ENCODE measurements at places on chromosomes 12 and 14.

DNA sequence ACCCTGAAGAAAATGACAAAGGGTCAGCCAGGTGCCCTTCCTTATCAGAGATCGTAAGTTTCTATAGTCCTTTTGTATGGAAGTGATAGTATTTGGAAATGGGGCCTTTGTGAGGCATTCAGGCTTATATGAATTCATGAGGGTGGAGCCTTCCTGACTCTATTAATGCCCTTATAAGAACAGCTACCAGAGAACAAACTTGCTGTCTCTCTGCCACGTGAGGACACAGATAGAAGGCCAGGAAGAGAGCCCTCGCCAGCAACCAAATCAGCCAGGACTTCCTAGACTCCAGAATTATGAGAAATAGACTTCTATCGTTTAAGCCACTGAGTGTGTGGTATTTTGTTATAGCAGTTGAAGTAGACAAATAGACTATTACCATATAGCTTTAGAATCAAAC, 36.7 kb downstream of the TRMT5 start:
- no peak for DNase-seq

- DNase-seq, result peak; percentile 29
Observed at GRCh38 chr14:50521912-50522341, 10.4 kb downstream of the MAP4K5 start.

DNA sequence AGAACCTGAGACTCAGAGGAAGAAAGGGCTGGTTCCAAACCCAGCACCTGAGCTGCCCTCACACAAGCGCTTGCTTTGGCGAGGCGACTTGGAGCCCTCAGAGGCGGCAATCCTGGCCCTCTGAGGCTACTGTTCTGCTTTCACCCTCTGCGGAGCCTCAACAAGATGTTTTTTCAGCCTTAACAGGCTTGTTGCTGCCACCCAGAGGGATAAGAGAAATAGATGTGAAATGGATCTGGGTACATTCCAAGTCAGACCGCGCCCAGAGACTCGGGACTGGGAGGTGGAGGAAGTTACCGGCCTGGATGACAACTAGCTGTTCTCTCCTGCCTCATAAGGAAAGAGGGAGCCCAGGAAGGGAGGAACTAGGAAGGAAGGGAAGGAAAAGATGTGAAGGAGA, 89.6 kb downstream of the TTC7B start:
- peak; percentile 73 for DNase-seq

GRCh38 chr12:88764781-88765480, 184.7 kb upstream of the KITLG start:
- no peak for DNase-seq

- peak; percentile 86 for DNase-seq
Observed at GRCh38 chr14:70770490-70770889, 38.8 kb downstream of the MAP3K9 start.

DNA sequence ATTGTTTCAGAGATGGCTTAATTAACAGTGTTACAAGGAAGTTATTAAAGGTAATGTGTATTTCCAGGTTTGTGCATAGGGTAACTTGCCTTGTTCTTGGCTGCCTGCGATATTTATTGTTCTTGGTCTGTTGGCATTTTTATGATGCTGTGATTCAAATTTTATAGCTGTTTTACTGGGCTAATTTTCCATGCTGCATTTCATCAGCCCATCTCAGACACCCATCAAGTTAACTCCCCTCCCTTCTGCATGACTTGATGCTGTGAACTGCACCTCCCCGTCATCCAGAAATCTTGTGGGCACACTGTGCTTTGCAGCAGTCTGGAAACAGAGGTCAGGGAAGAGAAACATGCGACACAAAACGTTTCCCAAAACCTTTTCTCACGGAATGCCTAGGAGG, 1049.2 kb downstream of the AACS start:
- no peak for DNase-seq

GRCh38 chr12:51833448-51834227, 14.9 kb downstream of the FIGNL2 start:
- DNase-seq, result no peak

DNA sequence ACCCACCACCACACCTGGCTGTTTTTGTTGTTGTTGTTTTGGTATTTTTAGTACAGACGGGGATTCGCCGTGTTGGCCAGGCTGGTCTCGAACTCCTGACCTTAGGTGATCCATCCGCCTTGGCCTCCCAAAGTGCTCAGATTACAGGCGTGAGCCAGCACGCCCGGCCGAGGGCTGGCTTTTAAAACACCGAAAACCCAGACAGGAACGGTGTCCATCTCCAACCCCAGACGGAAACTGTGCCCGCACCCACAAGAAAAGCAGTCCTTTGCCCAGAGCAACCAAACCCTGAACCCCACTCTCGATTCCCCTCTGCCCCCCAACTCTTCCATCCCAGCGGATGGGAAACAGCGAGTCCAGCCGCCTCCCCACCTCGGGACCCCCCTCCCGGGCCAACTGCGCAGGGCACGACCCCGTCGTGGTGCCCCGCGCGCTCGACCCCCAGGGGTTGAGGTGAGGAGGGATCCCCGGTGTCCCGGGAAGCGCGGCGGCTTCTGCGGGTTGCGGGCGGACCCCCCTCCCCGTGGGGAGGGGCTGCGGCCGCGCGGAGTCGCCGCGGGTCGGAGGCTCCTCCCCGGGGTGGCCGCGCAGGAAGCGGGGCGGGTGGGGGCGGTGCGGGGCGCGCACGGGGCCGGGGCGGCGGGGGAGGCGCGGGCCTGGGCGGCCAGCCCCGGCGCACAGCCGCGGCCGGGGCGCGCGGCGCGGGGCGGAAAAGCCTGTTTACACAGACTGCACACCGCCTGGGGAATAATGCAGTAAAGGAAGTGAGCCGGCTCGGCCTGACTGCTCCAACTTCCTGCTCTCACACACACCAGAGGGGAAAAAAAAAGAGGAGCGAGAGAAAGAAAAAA, at the start of gene ELK3:
Gene ELK3, plus strand, starts transcription at position 651 of the 851 bp plus-strand sequence.
- DNase-seq, result peak; percentile 74

DNA sequence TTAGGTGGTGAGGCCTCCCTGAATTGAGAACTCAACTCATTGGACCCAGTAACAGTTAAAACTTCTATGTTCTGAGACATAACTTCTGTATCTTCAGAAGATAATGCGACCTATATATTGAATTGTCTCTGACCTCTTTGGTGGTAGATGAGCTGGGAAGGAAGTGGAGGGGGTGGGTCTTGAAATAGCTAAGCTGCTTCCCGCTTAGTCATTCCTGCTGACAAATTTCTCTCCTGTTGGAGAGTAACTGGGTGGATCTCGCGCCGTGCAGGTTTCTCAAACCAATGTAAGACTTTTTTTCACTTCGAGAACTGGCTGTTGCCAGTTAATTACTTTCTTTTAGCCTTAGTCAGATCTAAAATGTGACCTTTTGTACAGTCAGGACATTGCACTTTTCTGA, 100.8 kb downstream of the PPHLN1 start:
- peak; percentile 74 for DNase-seq

GRCh38 chr14:79111987-79112501, 941.9 kb downstream of the NRXN3 start:
- no peak for DNase-seq

DNA sequence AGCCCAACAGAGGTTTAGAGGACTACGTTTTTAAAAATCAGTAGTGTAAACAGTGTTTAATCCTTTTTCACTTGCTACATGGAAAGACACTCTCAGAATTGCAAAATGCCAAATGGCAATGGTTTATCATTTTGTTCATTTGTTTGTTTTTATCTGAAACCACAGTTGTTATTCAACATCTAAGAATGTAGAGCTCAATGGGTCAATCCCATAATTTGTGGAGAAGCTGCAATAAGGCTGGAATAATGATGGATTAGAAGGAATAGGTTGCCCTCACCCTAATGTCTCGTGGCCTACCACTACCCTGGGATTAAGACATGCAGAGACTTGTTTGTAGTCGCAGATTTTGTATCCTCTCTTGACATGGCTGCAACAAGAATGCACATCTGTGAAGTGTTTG, 115.7 kb downstream of the LLPH start:
- peak; percentile 50 for DNase-seq

GRCh38 chr14:92582706-92583452, 69.3 kb downstream of the RIN3 start:
- no peak for DNase-seq

DNA sequence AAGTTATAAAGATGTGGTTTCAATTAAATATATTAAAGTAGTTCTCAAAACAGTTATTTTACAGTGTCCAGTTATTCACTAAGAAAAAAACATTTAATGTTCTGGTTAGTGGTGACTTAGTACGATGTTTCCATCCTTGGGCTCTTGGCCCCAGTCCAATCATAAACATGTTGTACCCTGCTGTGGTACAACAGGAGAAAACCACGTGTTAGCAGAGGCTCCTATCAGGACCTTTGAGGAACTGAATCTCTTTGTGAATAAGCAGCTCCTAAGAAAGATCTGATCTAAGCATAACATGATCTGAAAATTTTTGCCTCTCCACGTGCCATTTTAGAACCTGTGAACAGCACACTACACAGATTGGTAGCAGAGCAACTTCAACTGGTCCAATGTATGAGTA, 234.0 kb downstream of the SYT1 start:
- no peak for DNase-seq

GRCh38 chr12:75488553-75488952, 8.0 kb downstream of the GLIPR1 start:
- peak; percentile 46 for DNase-seq

- DNase-seq, result no peak
Observed at GRCh38 chr12:125114365-125115141, 49.3 kb downstream of the AACS start.

- DNase-seq, result peak; percentile 44
Observed at GRCh38 chr14:95431199-95432143, 85.0 kb downstream of the SYNE3 start.

- DNase-seq, result no peak
Observed at GRCh38 chr12:72075891-72076557, 137.4 kb downstream of the TPH2 start.

- DNase-seq, result no peak
Observed at GRCh38 chr12:121162384-121162783, 29.7 kb downstream of the P2RX7 start.

- DNase-seq, result peak; percentile 21
Observed at GRCh38 chr12:87054226-87054625, 798.0 kb upstream of the MGAT4C start.

GRCh38 chr12:65918021-65918420, 93.7 kb downstream of the HMGA2 start:
- no peak for DNase-seq

- DNase-seq, result no peak
Observed at GRCh38 chr12:127654383-127654985, 612.5 kb upstream of the TMEM132C start.

GRCh38 chr12:93094988-93095737, 166.1 kb upstream of the EEA1 start:
- DNase-seq, result no peak

GRCh38 chr12:91373086-91373485, 190.5 kb upstream of the DCN start:
- no peak for DNase-seq

- DNase-seq, result no peak
Observed at GRCh38 chr12:91272461-91273063, 89.9 kb upstream of the DCN start.

DNA sequence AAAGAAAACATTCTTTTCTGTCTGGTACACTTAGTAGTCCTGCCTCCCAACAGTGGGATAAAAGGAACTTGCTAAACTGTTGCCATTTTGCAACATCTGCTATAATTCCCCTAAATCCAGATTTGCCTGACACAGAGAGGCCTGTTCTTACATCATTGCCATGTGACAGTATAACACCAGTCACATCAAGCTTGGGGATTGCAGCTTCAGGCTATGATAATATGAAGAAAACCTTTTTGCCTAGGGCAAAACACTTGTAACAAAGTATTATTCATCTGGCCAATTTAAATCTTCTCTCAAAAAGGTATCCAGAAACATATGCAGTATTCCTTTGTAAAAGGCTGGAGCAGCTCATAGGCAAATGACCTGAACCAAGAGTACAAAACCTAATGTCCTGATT, 80.9 kb upstream of the OTX2 start:
- no peak for DNase-seq

DNA sequence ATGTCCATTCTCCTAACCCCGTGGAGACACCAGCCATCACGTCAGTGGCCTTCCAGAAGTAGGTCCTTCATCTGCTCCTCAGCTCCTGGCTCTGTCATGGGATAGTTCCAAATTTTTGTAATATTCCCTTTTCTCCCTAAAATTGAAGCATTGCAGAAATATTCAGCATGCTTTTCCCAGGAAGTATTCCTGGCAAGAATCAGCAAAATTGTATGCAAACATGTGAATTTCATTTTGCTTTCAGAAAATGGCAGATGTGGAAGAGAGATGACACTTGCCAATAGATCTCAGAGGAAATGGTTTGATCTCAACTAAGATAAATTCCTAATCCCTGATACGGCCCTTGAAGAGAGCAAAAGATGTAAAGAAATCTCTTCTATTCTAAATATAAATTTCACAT, 298.9 kb downstream of the ITPR2 start:
- no peak for DNase-seq

- DNase-seq, result no peak
Observed at GRCh38 chr14:72060917-72061316, 128.7 kb downstream of the RGS6 start.

- no peak for DNase-seq
Observed at GRCh38 chr14:60221457-60221856, 27.6 kb upstream of the PPM1A start.

GRCh38 chr12:89965993-89966392, 257.4 kb upstream of the ATP2B1 start:
- DNase-seq, result no peak

GRCh38 chr12:43271659-43272058, 280.3 kb downstream of the ADAMTS20 start:
- DNase-seq, result no peak

- DNase-seq, result no peak
Observed at GRCh38 chr14:100256339-100256895, 17.5 kb downstream of the YY1 start.

DNA sequence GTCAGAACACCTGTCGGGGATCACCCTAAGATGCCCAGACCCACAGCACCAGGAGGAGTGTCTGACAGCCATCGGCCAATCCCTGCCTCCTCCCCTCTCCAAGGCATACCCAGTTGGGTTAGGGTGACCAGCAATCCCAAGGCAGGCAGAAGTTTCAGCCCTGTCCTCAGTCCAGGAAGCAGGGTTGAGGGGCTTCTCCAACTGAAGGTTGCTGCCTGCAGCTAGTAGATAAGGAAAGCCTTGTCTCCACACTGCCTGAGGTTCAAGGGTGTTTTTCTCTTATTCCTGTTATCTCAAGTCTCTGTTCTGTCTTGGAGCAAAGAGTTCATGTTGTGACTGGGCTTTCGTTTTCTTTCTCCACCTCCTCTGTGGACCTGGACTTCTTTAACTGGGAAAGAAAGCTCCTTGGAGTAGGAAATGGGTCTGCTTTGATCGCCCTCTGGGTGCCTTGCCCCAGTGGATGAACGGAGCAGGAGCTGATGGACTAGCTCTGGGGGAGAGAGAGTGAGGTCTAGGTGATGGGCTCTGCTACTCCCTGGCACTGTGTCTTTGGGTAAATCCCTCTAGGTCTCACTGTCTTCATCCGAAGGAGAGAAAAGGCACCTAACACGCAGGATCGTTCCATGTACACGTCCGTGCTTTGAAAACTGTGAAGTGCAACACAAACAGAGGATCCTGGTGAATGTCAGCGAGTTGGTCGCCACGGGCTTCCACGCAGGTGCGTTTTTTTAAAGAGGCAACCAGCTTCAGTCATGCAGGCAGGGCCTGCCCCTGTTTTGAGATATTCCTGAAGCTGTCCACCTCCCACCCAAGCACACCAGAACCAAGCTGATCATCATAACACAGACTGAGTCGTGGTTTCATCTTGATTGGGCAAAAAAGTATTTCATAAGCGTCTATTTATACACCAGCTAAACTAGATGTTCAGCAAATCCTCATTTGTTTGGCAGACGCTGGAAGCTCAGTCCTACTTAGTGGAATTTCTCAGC, 52.5 kb upstream of the FOXN3 start:
- no peak for DNase-seq
